Fibroblast of skin of left biceps (primary cell): ENCODE measurements at places on chromosomes 5 and 9.

DNA sequence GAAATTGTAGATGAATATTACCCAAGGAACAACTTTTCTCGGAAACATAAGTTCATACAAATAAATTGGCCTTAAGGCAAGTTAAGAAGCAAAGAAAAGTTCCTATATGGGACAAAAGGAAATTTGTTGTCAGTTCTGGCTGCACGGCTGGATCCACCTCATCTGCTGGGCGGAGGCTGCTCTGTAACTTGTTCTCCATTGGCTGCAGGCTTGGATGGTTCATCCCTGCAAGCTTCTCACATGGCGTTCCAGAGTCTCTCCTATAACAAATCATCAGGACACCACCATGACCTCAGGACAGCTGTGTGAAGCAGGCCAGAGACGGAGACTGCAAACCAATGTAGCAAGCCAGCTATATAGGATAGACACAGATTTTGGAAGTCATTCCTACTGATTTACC lies 81.4 kb upstream of the DAB2 start:
- no peak for DNase-seq

GRCh38 chr9:70902692-70903131 lies 218.7 kb downstream of the TRPM3 start:
- DNase-seq, result peak; percentile 95

GRCh38 chr9:68495247-68495646 lies 45.4 kb downstream of the TMEM252 start:
- DNase-seq, result no peak

DNA sequence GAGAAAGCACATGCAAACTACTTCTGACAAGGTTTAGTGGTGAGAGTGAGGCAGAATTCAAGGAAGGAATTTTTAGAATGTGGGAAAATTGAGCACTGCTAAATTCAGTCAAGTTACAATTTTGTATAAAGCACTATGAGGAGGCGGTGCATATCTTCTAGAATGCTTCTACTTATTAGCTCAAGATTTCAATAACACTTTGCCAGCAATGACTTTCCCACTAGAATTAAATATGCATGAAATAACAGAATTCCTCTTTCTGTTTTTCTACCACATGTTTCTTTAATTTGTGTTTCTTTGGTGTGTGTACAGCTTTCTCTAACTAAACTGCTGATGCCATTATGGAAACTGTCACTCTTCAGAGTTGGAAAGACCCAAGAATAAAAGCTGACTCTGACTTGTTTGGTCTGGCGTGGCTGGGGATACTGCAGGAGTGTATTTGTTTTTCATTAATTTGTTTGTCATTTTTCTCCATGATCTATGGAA lies 163.5 kb downstream of the ARSB start:
- DNase-seq, result no peak

GRCh38 chr5:127599847-127600246 lies 49.0 kb upstream of the CTXN3 start:
- no peak for DNase-seq

DNA sequence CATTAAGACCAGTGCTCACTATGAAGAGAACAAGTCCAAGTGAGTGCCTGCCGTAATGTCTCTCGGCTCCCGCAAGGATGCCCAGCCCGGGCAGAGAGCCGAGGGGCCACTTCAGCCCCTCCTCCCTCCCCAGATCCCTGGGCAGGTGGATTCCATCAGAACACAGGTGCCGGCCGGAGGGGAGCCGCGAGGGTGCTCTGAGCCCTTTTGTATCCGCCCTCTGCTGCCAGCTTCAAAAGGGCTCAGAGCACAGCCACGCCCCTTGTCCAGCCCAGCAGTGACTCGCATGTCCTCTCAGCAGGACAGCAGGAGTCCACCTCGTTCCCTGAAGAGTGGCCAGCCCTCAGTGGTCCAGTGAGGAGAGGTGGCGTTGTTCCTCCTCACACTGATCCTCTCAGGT lies 43.9 kb downstream of the CYFIP2 start:
- DNase-seq, result no peak

DNA sequence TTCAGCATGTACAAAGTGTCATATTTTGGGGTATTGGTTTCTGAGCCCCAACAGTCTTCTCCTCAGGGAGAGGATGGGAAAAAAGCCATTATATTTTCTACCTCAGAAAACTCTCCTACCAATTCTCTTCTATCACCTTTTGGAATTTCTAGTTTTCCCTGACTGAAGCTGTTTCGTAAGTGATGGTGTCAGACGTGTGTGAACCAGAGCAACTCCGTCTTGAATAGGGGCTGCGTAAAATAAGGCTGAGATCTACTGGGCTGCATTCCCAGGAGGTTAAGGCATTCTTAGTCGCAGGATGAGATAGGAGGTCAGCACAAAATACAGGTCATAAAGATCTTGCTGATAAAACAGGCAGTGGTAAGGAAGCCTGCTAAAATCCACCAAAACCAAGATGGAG lies 197.3 kb upstream of the C9orf72 start:
- no peak for DNase-seq
